ENCODE measurements at places on chromosomes 12 and 14.
A peak's percentile ranks its signal among the peaks of the same experiment; 100 is the strongest.

- no peak for DNase-seq
These were observed 118.3 kb downstream of the SLC25A21 start for GRCh38 chr14:37054144-37054543.

DNA sequence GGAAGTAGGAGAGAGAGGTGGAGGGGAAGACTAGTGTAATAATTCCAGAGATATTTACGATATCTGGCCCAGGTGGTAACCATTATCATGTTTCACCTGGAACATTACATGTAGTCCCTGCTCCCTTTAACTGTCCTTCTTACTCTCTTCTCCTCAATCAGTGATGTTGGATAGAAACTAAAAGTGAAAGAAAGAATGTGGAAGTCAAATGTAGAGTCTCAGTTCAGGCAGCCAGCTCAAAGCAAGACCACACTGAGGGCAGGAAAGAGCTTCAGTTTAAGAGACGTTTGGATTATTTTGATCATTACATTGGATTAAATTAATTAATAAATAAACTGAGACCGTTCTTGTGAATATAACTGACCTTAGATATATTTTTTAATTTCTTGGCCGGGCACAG lies 594.4 kb downstream of the FLRT2 start:
- DNase-seq, result no peak

- no peak for DNase-seq
These were observed 990.2 kb downstream of the GALC start for GRCh38 chr14:87002776-87003175.

DNA sequence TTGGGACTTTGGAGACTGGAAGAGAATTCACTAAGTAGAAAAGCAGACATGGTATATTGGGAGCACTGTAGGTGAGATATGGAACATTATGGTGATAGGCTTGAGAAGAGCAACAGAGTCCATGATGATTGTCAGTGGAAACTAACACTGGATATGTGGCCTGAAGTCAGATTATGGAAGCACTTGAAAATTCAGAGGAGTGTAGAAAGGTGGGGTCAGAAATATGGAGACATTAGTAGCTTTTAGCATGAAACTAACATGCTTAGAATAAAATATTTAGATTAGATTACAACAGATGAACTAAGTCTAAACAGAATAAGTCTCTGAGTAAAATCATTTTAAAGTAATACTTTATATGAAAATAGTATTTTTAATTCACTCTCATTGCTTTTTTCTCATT lies 499.1 kb downstream of the TMEM117 start:
- no peak for DNase-seq

DNA sequence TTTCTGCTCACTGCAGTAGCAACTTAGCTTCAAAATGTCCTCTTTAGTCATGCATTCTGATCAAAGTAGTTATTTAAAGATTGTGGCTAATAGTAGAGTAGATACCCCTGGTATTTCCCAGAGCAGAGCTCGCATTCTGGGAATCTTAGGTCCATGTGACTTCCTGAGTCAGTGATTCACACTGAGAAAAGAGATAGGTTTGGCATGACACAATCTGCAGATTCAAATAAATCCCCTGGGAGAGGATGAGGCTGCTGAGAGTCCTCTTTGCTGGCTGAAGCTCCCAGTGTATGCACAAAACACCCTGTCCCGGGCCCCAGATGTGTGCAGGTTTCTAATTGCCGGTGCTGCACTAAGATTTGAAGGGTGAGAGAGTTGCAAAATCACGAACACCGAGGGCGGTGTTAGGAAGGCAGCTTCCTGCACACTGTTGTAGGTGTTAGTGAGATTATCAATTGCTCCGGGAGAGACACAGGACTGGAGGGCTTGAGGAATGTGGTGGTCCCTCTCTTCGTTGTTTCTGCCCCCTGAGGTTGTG lies 233.2 kb downstream of the NRXN3 start:
- DNase-seq, result no peak

DNA sequence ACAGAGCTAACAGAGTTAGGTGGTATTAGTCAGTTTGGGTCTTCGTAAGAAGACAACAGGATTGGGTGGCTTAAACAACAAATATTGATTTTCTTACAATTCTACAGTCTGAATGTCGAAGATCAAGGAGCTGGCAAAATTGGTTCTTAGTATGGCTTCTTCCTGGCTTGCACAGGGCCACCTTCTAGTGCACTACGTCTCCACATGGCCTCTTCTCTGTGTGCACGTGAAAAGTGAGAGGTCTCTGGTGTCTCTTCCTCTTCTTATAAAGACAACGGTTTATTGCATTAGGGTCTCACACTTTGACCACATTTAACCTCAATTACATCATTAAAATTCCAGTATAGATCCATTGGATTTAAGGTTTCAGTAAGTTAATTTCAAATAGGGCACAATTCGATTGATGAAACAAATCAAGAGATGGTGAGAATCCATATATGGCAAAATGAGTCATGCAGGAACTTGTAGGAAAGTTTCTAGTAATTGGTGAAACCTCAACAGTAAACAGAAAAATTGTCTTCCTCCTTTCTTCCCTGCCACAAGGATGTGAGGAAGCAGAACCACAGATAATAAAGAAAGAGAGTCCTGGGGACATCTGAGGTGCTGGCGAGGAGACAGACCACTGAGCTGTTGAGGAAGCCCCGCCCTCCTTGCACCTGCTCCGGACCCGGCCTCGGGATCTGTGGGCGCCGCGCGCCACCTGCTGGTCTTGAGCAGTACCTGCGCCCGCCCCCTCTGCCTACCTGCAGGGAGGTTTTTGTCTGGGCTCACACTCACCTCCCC lies 846.7 kb downstream of the TMEM121 start:
- peak; percentile 67 for DNase-seq

GRCh38 chr12:124734224-124734788 lies 129.4 kb downstream of the SCARB1 start:
- DNase-seq, result no peak

DNA sequence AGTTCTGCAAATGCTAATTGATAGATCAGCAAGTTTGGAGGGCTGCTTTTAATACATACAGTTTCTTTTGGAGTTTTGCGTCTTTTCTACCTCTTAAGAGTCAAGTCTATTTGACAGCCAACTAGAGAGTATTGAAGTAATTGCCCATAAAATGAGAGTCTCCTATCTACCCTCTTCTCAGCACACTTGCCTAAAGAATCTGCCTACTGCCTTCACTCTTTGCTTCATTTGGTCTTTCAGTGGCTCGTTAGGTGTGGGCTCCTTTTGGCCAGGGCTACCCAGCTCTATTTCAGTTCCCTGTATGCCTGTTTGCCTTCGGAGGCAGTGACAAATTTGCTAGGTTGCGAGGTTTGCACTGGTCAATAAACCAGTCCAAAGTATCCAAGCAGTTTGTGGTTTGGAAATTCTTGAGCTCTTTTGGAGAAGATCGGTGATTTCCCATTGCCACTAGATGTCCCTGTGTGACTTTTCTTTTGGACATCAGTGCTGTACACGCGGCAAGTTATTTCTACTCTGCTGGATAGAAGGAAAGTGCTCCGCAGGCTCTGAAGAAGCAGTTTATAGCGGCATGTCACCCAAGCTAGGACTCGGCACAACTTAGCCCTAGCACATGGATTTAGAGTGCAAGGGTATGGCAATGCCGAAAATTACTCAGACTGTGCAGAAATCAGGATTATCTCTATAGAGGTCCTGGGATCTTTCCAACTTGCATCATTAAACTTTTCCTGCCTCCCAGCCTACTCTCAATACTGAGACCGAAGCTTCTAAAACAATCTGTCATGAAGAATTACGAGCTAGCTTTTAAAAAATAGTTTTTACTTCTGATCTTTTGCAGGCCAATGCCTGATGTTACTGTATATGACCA lies 38.6 kb downstream of the MGST1 start:
- no peak for DNase-seq

- peak; percentile 50 for DNase-seq
These were observed 226.1 kb downstream of the CHST11 start for GRCh38 chr12:104682790-104683279.
